ENCODE measurements at places on chromosomes 4 and X.

GRCh38 chr4:183591301-183591700 lies 67.7 kb downstream of the RWDD4 start:
- DNase-seq = no peak

- DNase-seq = no peak
Measured at GRCh38 chrX:26580021-26580420, 364.1 kb downstream of the MAGEB5 start.

DNA sequence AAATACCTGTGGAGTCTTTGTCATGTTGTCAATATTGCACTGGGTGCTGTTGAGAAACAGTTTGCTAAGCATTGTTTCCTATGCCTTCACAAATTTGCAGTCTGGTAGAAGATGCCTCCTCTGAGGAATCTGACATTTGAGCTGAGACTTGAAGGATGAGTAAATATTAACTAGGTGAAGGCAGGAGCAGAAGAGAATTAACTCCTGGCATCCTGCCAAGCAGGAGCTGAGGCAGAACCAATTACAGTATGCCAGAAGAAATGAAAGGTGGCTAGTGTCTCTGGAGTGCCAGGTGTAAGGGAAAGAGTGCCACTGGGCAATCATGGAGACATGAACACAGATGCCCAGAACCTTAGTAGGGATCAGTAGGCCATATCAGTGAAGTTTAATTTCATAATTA lies 1778.2 kb upstream of the PCDH10 start:
- no peak for DNase-seq

DNA sequence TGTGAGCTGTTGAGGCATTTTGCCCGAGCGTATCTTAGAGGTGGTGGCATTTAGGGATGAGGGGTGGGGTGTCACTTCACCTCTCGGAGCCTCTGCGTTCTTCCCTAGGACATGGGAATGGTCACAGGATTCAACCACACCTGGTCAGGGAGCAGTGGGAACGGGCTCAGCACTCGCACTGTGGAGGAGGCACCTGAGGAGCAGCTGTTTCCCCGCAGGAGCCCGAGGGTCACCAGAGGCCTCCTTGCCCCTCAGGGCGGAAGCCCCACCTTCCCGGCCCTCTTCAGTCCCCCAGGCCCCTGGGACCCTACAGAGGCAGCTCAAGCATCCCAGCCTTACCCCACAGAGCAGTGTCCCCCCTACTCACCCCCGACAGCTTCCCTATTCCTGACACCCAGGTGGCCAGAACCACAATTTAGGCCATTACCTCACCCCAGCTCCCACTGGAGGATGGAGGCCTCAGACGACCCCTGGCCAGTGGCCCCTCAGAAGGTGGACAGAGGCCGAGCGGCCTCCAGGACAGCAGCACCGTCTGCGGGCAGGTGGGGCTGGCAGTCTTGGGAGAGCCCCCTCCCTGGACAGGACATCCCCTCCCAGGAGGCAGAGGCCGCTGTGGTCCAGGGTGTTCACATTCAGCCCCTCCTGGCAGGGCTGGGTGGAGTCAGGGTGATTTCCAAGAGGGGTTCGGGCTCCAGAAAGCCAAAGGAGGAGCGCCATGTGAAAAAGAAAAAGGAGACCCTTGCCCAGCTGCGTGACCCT lies 4.2 kb upstream of the HTRA3 start:
- DNase-seq = no peak

DNA sequence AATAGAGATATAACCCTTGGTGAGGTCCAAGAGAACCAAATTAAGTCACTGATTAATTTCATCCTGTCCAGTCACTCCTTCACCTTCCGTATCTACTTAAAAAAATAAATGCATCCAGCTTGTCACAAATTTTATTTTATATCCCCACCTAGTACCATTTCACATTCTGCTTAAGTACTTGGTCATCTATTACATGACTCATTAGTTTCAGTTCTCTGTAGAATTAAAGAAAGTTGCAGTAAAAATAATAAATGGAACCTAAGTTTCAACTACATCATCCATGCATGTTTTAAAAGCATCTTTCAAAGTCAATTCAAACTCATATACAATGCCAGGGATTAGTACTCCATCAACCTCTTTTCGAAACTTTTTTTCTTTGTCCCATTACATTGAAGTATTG lies 130.2 kb downstream of the SH2D1A start:
- DNase-seq = no peak

GRCh38 chr4:40838742-40839141 lies 89.0 kb downstream of the NSUN7 start:
- DNase-seq = no peak

- DNase-seq = no peak
Measured at GRCh38 chr4:127586922-127587571, 45.7 kb upstream of the INTU start.

DNA sequence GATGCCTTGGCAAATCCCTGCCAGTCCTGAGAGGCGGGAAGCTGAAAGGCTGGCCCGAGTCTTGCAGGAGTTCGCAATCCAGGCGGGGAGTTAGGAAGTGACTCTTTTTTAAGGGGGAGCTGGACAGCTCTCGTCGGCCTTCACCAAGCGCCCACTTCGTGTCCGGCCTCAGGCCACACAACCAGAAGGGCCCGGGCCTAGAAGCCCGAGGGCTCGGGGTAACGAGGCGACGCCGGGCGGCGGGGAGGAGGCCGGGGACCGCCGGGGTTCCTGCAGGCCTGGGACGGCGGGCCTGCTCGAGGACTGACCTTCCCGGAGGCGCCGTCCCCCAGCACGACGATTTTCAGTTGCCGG lies 395 bp downstream of the RAB28 start:
- peak; percentile 4 for DNase-seq

GRCh38 chrX:33339219-33339618 lies 127.9 kb upstream of the DMD start:
- DNase-seq = no peak

GRCh38 chr4:15148199-15148598 lies 145.9 kb downstream of the CPEB2 start:
- no peak for DNase-seq

GRCh38 chr4:16622826-16623225 lies 275.6 kb downstream of the LDB2 start:
- no peak for DNase-seq

GRCh38 chr4:169715826-169716225 lies 41.9 kb downstream of the HPF1 start:
- no peak for DNase-seq

- DNase-seq = no peak
Measured at GRCh38 chr4:118757761-118758251, 72.6 kb downstream of the METTL14 start.

- DNase-seq = no peak
Measured at GRCh38 chrX:144801786-144802185, 445.5 kb upstream of the SPANXN1 start.

DNA sequence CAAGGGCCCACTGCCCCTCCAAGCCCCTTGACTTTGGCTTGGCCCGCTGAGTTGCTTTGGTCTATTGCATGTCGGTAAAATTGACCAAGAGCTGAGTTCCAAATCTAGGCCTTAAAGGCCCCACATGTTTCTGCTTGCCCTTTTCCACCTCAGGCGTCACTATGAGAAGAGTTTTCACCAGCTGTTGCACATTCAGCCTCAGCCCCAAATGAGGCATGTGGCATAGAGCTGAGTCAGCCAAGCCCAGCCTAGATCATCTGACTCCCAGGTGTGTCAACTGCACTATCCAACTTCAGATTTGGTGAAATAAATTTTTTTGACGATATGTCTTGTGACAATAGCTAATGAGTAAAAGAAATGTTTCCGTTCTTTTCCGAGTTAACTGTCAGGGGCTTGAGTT lies 424.5 kb upstream of the FAM47C start:
- DNase-seq = no peak

DNA sequence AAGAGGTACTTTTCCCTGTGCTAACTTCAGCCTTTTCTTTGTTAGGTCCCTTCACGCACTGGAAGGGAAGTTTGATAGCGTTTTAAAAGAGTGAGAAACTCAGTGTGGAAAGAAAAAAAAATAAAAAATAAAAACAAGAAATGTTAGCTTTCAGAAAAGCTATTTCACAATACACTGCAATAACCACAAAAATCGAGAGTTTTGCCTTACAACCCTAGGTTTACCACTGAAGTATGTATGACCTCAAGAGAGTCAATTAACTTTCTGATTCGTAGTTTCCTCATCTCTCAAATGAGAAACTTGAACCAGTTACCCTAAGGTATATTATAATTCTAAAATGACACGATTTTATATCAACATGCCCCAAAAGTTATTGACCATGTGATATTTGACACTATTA lies 93.9 kb upstream of the JADE1 start:
- DNase-seq = no peak

GRCh38 chr4:93761286-93761685 lies 67.3 kb upstream of the ATOH1 start:
- DNase-seq = no peak

- no peak for DNase-seq
Measured at GRCh38 chr4:10684631-10685030, at the start of gene CLNK. Gene CLNK (minus strand): TSS chr4:10684768. CDS start chr4:10667869, 16,899 bp downstream.

DNA sequence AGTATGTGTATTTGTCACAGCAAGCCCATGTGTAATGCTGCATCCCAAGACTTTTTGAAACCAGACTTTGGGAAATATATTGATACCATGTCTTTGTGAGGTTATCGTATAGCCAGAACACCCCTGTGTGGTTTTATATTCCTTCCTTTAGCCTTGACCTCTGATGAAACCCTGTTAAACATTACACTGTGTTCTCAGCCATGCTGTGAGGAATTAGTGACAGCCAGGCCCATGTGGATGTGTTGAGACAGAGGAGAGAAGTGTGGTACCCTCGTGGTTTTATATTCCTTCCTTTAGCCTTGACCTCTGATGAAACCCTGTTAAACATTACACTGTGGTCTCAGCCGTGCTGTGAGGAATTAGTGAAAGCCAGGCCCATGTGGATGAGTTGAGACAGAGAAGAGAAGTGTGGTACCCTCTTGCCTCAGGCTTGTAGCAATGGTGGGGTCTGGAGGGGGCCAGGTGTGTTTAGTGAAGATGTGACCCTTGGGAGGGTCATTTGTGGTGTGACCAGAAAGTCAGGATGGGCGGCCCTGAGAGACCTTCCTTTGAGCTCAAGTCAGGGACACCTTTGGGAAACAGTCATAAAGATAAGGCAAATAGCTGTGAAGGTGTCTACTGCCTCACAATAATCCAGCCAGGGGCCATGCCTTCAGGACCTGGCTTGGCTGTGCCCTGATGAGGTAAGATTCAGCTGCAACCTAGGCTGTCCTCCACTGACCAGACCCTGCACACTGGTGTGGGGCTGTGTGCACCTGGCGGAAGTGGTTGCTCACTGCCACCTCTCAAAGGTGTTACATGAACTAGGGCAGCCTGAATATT lies 110.0 kb downstream of the IRF2 start:
- no peak for DNase-seq

GRCh38 chr4:42628740-42629139 lies 28.2 kb downstream of the ATP8A1 start:
- DNase-seq = no peak

- no peak for DNase-seq
Measured at GRCh38 chr4:83617371-83618035, 81.6 kb downstream of the GPAT3 start.

DNA sequence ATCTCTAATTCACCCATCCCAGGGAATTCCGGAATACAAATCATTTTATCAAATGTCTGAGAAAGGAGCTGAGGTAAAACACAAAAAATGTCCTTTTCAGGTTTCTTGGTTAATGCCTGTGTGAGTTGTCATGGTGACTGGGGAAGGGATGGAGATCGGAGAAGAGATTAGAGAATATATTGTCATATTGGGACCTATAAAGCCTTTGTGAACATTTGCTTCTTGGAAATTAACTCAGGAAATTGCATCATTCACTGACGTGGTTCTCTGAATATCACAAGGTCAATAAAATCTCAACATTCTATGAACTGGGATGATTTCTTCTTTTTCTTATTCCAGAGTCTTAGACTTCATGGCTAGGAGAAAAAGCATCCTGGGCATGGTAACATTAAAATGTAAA lies 174.8 kb upstream of the GLRA2 start:
- DNase-seq = no peak

DNA sequence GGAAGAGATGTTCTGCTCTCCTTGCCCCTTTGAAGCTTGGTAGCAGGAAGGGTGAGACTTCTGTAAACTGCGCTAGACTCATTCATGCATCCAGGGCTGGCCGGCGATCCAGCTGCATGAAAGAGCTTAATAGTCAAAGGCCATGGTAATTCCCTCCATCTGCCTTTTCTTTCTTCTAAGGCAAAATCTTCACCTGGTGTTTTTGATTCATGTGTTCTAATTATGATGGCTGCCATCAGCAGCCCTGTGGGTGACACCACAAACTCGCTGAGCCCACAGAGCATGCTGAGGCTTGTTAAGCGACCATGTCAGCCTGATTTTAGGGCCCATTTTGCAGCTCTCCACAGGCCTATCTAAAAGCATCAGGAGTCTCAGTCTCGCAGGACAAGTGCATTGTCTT lies 450.1 kb upstream of the TENM3 start:
- DNase-seq = no peak

DNA sequence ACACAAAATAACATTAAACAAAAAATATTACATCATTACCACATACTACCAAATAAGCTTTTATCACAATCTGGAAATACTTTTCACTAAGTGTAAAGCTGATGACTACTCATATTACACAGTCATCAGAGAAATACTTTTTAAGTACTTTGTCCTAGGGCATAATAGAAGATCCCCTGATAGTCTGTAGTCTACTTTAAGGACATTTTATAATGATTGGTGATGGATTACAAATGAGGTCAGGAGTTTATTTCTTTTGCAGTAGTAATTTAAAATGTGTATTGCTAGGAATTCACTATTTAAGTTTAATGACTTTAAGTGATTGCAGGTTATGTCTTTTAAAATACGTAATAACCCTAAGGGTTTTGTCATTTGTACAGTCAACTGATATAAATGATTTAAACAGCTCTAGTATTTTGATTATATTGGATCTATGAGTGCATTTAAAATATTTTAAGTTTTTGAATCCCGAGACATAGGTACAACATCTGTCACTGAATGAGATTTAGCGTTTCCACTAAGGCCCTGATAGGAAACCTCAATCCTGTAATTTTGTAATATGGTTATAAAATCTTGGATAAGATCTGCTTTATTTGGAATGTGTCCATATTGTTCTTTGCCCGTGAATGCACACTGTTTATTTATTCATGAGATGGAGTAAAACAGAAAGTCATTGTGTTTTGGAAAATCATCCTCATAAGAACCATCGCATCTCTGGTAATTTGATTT lies 189.5 kb downstream of the ARAP2 start:
- DNase-seq = no peak

DNA sequence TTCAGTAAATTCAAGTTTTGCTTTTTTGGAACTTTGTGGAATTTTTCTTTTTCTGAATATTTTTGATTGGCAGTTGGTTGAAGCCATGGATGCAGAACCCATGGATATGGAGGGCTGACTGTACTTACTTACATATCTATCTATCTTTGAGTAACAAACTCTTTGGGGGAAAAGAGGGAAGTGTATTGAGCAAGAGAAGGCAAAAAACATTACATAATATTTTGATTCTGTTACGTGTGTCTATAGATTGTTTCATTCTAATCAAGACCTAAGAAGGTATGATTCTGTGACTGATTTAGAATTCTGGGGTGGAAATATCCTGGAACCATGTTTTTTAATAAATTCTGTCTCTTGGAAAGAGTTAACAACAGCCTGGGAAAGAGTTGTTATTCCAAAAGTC lies 31.5 kb downstream of the GRSF1 start:
- no peak for DNase-seq
